ENCODE measurements at places on chromosomes 2 and 18.

- peak; percentile 8 for DNase-seq
These were observed 73.8 kb upstream of the PROKR1 start for GRCh38 chr2:68569604-68570003.

DNA sequence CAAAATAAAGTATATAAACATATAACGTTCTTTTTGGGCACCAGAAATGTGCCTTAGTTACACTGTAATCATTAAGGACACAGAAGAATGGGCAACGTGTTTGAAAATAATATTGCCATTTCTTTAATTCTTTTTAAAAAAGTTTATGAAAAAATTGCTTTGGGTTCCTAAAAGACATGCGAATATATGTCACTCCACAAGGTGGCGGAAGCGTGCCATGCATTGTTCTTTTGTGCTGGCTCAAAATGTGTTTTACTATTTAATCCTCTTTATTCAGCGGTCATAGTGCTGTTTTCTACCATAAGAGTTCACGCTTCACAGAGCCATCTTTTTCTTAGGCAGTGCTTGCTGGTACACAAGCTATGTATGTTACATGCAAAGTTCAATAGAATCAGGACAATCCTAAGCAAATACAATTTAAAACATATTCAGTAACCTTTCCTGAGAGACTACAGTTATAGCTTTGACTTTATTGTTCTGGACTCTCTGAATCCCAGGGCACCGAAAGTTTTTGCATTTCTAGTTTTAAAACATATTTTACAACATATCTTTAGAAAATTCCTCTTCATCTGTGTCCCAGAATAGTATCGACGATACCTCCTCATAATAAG, 147.8 kb upstream of the ERBB4 start:
- DNase-seq = peak; percentile 62

DNA sequence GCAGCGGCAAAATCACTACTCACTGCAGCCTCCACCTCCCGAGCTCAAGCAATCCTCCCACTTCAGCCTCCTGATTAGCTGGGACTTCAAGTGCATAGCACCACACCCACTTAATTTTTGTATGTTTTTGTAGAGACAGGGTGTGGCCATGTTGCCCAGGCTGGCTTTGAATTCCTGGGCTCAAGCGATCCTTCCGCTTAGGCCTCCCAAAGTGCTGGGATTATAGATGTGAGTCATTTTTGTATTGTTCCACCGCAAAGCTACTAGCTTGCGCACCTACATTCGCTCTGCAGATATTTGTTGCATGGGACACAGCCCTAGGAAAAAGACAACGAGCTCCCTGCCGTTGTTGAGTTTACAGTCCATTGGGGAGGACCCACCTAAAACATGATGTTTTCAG, 173.5 kb upstream of the AGAP1 start:
- DNase-seq = no peak

- DNase-seq = no peak
These were observed 24.4 kb downstream of the SGPP2 start for GRCh38 chr2:222448748-222449181.

DNA sequence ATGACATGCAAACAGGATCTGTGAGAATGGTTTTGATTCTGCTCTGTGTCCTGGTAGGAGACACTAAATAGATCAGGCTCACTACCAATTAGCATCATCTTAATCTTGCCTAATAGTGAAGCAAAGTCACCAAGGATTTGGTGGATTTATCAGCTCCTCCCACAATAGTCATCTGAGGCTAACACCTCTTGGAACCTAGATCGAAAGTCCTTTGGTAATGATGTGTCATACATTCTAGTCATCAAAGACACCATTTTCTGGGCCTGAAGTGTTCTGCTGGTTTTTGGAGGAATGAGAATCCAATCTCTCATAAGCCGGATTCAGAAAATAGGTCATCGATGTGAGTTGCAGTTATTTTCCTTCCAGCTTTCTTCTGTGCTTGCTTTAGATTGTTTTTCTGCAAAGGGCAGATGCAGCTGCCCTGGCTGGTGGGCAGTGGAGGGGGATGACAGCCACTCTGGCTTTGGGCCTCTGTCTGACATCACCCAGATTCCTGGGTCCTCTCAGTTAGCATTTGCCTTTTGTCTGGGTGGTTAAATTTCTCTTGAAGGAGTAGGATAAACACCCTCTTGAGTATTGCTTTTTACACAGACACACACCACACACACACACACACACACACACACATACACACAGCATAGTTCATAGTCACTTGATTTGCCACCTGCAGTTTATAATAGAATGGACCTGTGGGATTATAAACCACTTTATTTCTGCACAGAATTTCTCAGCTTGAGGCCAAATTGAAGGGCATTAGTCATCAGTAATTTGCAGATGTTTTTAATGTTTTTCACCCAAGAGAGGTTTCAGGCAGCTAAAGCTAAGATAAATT, at the start of gene MYO3B:
TSS of gene MYO3B (plus strand) at position 198 of the 832 bp plus-strand sequence. CDS start at position 339, 141 bp downstream.
- peak; percentile 31 for DNase-seq

GRCh38 chr18:63074981-63075404, 244.6 kb downstream of the BCL2 start:
- peak; percentile 59 for DNase-seq

DNA sequence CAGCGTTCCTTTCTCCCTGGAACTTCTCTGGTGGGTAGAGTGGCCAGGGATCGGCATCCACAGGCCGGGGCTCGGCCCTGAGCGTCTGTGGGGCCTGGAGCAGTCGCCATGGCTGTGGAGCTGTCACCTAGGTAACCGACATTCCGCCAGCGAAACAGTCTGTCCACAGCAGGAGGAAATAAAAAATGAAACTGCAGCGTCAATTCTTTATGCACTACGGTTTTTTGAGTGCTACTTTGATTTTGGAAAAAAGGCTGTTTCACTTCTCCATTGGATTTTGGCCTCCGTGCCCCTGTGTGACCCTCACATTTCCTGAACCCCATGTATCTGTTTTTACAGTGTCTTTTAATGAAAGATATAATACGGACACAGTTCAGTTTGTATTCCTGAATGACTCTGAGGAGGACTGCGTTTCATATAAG, 163.4 kb downstream of the LDLRAD4 start:
- no peak for DNase-seq

DNA sequence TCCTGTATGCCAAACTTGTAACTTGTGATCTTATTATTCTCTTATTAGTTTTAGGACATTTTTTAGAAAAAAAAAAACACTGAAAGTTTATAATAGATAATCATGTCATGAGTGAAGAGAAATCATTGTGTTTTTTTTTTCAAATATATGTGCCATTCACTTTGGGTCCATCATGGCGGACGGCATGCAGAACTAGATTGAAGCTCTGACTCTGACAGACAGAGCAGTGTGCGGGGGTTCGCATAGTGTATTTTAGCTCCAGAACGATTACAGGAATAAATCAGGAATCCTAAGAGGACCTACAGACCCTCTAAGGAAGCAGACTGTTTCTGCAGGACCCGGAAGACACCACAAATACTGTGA, 484.4 kb upstream of the REG3G start:
- DNase-seq = no peak

DNA sequence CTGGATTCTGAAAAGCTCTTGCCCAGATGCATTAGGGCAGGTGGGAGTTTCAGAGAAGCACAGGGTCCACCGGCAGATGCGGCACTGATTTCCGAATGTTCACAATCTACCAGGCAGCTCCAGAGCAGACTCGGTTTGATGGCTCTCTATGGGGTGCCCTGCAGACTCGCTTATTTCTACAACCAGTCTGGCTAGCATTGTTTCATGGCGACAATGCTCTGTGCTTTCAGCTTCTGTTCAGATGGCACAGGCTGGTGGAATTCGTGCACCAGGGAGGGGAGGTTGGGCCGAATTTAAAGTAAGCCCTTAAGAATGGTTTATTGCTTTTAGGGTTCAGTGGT, 9.9 kb downstream of the MYT1L start:
- DNase-seq = no peak

DNA sequence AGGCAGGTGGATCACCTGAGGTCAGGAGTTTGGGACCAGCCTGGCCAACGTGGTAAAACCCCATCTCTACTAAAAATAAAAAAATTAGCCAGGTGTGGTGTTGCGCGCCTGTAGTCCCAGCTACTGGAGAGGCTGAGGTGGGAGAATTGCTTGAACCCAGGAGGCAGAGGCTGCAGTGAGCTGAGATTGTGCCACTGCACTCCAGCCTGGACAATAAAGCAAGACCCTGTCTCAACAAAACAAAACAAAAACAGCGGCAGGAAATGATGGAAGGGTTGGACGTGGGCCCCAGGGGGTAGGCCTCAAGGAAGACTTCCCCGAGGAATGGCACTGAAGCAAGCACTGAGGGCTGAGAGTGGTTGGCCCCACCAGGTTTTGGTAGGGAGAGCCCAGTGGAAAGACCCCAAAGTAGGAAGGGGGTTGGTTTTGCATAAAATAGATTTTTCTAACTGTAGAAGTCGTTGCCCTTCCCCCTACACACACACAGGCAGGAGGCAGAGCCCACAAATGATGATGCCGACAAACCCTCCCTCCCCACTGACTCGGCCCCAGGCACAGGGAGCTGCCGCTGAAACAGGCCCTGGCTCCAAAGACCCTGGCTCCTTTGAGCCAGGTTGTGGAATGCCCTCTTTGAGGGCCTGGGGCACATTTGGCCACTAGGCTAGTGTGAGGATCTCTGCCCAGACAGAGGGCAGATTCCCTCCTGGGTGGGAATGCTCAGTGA, 104.8 kb downstream of the CABLES1 start:
- DNase-seq = no peak

GRCh38 chr2:182933629-182934028, 67.2 kb upstream of the FRZB start:
- DNase-seq = no peak

- DNase-seq = no peak
These were observed 121.2 kb downstream of the CABYR start for GRCh38 chr18:24259869-24260641.

DNA sequence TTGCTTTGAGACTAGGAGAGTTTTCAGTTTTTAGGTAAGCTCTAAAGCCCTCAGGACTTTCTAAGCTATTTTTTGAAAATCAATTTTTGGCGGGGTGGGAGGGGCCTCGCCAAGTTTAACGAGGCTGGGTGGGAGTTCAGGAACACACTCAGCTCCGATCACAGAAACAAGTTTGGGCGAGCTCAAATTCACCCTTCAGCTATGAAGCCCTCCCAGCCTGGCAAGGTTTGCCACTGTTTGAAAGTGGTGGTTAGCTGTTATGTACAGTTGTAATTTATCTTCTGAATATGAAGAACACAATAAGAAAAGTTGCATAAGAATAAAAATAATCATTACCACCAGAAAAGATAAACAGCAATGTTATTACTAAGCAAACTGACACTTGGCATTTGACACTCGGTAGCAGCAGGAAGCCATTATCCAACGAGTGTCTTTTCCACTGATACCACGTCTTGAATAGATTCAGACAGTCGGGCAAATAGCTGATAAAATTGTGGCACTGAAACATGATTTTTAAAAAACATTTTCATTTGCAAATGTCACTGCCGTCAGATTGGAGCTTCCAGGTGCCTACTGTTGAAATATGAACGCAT, 59.8 kb downstream of the KCTD1 start:
- no peak for DNase-seq

GRCh38 chr2:64698177-64698643, 44.5 kb upstream of the SERTAD2 start:
- no peak for DNase-seq

- no peak for DNase-seq
These were observed 45.8 kb downstream of the MBP start for GRCh38 chr18:77086656-77087392.

DNA sequence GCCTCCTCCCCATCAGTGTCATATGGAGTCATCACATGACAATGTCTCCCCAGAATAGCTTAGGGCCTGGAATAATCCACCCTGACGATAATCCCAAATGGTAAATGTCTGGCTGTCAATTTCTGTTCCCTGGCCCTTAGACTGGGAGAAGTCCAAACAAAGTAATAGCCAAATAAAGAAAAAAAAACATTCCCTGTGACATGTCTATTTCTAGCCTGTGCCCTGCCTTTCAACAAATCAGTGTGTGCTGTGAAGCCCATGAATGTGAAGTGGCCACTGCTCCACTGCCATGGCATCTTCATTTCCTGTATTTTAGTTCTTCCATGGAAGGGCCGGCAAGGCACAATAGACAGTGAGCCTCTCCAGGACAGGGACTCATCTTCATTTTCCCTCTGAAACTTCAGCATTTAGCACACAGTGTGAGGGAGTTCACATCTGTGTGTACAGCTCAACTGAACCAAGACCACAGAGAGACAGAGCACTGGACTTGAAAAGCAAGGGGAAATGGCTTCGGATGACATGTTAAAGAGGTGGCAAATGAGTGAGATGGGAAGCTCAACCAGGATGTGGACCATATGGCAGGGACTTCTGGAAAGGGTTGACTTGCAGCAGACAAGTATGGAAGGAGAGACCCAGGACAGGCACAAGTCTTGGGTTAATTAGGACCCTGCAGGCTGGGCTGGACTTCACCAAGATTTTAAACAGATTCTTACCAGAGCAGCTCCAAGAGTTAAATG, 140.0 kb downstream of the ANTXR1 start:
- DNase-seq = no peak

DNA sequence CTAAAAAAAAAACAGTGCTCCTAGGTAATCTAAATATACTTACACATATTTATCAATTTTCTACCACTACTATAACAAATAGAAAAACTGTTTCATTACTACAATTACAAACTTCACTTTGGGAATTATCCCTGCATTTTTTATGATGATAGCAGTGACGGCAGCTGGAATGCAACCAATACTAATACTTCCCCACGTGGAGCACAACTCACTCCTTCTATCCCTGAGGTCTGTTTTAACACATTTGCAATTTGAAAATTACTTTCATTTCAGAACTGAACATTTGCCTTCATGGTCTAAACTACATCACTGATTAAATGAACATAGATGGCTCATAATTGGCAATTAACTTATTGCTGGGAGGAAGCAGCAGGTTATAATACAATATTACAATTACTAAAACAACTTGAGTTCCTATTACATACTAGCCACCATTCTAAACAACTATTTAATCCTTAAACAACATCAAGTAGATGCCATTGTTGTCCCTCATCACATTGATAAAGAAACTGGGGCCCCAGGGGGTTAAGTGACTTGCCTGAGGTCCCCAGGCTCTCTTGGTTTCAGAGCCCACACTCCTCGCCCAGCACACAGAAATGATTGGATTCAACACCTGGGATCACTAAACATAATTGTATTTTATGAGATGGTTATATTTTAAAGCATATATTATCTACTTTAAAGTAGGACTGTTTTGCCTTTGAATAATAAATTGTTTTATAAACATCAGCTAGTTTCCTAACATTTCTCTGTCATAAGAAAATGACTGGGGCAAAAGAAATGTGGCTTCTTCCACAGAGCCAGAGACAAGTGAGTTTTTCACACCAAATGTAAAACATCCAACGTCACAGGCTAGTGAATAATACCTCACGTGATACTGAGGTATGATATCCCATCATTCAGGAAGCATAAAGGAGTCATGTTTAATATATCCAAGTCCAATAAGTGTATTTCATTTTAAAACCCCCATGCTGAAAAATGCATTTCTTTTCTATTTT, 6.2 kb downstream of the COLEC12 start:
- no peak for DNase-seq

GRCh38 chr2:151770995-151771394, 36.7 kb upstream of the NEB start:
- DNase-seq = no peak

- no peak for DNase-seq
These were observed 27.7 kb downstream of the PDE11A start for GRCh38 chr2:178044836-178045235.

- no peak for DNase-seq
These were observed 200.6 kb downstream of the TCF4 start for GRCh38 chr18:55387139-55387984.

Data from RKO (cell line).